ENCODE measurements at places on chromosomes 7 and 10.

DNA sequence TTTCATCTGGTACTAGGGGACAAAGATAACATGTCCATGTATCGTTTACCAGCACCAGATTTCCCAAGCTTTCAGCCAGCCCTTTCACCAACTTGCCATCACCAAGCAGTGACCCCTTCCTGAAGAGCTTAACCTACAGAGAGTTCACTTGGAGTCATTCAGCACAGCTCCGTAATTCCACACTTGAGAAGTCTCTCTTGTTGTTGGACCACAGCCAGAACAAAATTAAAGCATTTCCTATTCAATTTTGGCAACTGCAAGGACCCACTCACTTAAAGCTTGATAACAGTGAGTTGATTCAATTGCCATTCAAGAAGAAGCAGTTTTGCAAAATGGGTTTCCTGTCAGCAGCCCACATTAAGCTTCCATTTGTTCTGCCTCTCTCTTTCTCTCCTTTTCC is 88.5 kb upstream of the LRRTM3 start:
- DNase-seq = no peak

- no peak for DNase-seq
These were observed 53.0 kb downstream of the CCDC186 start for GRCh38 chr10:114121031-114121430.

GRCh38 chr7:148696787-148697186 is 1.9 kb upstream of the CUL1 start:
- DNase-seq = no peak

DNA sequence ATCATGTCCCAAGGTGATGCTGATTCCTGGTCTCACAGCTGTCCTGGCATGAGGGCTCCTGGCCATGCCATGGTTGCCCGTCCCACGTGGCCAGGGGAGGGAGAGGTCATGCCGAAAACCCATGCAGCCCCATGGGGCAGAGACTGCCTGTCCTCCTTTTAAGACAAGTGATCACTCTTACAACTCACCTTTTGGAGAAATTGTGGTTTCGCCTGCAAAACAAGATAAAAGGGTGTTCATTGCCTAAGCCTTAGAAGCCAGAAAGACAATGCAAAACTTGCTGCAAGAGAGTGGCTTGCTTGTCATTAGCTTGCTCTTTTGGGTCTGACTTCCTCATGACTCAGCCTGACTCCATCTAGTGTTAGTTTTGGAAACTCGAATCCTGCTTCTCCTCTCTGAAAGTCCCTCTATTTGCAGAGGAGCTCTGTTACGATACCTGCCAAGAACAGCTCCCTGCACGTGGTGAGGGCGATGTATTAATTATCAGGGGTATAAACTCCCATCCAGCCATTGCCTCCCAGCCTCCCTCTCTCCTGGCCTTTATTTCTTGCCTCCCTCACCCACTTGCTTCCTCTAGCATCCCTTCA is 26.7 kb downstream of the TMEM273 start:
- DNase-seq = no peak

- DNase-seq = no peak
These were observed 16.4 kb upstream of the TMEM72 start for GRCh38 chr10:44894691-44895090.

DNA sequence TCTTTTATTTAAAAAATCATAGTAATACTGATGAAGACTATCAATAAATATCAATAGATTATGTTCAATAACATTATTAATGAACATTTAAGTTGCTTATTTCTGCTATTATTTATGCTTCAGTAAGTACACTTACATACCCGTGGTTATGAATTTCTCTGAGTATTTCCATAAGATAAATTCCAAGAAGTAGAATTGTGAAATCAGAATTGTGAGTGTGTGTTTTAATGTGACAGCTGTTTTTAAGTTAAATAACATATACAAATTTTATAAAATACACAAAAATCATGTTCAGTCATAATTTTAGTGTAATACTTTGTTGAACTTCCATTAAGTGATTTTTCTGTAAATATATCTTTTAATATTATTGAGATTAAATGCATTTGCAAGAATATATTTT is 37.5 kb upstream of the SEMA3E start:
- no peak for DNase-seq

- no peak for DNase-seq
These were observed 23.4 kb downstream of the FAM107B start for GRCh38 chr10:14751014-14751896.

GRCh38 chr7:137135654-137136350 is 207.7 kb downstream of the PTN start:
- no peak for DNase-seq

DNA sequence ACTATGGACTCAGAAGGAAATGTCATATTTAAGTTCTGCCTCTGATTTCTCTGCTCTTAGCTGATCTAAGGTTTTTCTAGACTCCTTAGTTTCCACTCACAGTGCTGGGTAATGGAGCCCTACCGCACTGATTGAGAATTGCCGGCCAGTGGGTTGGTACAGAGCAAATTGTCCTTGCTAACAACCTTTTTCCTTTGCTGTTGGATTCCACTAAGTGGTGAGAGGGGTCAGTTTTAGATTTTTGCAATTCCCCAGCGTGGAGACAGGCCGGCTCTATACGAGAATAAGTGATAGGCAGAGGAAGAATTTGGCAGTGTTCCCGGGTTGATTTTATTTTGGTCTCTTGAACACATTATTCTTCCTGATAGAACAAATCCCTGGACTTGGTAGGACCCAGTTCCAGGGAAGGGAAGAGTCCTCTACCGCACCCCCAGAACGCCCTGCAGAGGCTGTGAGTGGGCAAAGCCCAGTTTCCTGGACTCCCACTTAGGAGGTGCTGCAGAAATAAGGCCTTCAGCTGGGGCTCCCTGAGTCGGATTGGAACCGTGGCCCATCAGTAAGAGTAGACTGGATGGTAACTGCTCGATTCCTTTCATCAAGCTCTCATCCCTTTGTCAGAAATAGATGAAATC is 3.0 kb upstream of the NRP1 start:
- no peak for DNase-seq

DNA sequence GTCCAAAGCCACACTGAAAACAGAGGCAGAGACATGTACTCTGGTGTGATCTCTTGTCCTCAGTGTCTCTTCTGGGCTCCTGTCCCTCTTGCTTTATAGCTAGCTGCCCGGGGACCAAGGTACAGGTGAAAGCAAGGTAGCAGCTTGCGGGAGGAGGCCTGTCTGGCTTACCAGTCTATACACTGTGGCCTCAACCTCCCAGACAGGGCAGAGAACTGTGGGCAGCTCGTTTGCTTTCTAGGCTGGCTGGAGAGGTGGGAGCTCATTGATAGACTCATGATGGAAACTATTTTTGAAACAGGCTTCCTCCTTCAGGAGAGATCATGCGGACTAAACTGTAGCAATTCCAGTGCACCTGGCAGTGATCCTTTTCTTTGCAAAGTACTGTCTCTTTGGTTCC is 4.6 kb downstream of the CYREN start:
- DNase-seq = no peak

- peak; percentile 90 for DNase-seq
These were observed 49.1 kb downstream of the APBB1IP start for GRCh38 chr10:26486990-26487850.

GRCh38 chr7:34928560-34928959 is 108.7 kb downstream of the DPY19L1 start:
- no peak for DNase-seq

DNA sequence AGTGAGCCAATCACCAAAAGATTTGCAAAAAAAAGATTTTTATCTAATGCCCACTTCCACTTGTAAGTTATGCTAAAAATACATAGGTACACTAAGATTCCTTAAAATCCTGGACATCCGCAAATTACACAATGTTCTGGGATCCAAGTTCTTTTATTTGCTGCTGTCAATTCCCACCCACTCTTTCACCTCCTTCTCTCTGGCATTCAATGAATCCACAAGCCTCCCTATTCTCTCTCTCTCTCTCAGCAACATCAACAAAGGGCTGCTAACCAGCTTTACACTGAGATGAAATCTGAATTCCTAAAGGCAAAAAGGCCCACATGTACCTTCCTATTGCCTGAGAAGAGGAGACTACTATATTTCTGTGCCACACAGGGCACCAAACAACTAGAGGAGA is 99.9 kb downstream of the ARMH3 start:
- DNase-seq = no peak

GRCh38 chr10:89163265-89163995 is 43.7 kb downstream of the CH25H start:
- DNase-seq = peak; percentile 89

- peak; percentile 70 for DNase-seq
These were observed 144.2 kb upstream of the VSTM2A start for GRCh38 chr7:54397836-54398612.

DNA sequence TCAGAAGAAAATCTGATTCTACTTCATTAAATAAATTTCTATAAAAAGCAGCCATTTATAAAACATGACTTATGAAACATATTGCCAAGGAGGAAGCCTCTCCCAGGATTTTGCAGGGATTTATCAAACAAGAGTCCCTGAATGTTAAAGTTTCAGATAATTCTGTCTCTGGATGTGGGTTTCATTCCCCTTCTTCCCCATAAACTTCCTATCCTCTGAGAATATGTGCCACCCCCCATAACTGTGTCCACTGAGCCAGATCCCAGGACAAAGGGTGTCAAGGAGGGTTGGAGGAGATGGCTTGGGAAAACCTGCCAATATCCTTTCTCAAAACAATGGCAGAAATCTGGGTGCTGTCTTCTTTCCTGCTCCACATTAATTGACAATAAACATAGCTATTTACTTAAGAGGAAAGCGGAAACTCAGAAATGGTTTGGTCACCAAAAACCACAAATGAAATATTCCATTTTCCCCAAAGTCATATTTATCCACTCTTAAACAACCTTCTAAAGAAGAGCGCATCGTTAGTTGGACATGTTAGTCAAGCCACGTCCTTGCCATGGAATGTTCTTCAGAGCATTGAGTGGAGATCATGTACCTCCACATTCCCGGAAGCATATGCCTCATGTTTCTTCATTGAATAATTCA is 54.3 kb upstream of the AKR1E2 start:
- no peak for DNase-seq

DNA sequence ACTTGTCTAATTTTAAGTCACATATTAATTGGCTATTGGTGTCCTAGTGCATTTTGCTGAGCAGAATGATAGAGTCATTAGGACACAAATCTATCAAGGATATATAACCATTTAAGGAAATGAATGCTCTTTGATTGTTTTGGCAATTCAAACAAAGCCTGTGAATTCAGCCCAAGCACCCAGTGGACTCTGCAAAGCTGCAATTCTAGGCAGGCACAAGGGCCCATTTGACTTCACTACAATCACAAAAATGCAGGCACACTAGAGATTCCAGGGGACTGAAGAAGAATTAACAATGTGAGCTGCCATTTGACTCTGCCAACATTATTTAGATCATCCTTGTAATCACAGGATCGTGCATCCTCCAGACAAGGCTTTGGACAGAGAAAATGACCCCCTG is 544.2 kb upstream of the PHF14 start:
- DNase-seq = no peak

GRCh38 chr7:151146761-151147160 is 20.7 kb downstream of the GBX1 start:
- no peak for DNase-seq

GRCh38 chr7:158861004-158861787 is 4.8 kb downstream of the DYNC2I1 start:
- no peak for DNase-seq

- no peak for DNase-seq
These were observed 25.9 kb downstream of the FOXK1 start for GRCh38 chr7:4707980-4708411.

- no peak for DNase-seq
These were observed 64.7 kb upstream of the JAZF1 start for GRCh38 chr7:28245123-28245878.

- DNase-seq = no peak
These were observed 64.3 kb upstream of the NRP1 start for GRCh38 chr10:33398796-33399195.

DNA sequence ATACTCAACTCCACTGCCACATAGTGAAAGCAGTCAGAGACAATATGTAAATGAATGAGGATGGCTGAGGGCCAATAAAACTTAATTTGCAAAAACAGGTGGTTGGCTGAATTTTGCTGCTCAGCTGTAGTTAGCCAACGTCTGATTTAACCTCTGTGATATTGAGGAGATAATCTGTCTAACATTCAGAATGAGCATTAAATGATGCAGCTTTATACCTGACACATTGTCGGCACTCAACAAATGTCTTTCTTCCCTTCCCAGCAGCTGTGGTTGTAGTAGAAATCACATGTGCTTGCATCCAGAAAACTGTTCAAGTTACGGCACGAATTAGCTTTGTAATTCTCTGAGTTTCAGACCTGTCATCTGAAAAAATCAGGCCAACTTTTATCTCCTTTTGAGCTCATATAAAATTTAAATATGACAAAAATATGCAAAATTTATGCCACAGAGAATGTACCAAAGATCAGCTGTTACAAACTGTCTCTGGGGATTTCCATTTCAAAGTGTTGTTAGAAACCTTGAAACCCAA is 1239.7 kb downstream of the GATA3 start:
- no peak for DNase-seq

DNA sequence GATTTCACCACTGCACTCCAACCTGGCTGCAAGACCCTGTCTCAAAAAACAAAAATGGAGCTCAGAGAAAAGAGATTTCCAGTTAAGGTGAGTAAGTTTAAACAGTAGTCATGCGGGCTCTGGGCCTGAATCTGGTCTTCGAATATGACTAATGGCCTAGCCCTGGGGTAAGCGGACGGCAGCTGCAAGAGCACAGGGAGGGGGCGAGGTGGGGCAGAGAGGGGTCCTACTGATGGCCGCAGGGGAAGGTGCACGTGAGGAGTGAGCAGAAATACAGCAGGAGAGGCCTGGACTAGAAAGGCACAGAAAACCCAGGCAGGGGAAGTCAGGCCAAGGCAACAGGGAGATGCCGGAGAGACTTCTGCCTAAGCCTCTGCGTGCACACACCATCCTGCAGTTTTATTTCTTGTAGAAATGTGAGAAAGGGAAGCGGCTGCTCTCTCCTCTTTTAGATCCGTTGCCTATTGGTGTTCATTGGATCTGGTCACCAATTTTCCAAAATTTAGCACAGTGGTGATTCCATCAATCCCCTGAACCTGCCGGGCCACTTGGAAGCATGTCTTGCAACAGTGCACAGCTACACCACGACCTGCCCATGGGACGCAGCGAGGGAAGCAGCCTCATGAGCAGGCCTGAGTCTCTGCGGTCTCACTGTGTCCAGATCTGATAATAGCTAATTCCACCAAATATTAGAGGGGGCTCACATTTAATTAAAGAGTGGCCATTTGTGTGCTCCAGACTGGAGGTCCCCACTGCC is 139.0 kb downstream of the PAXIP1 start:
- no peak for DNase-seq

Measured in activated CD4-positive, alpha-beta T cell treated with anti-CD3 and anti-CD28 coated beads, Interleukin-2, amount 10 ng/mL, durations not matched to agents 24 days and 14 days (primary cell).